ENCODE measurements at places on chromosomes 11 and 22.

GRCh38 chr22:35484651-35485556 is 55.7 kb upstream of the RASD2 start:
- no peak for DNase-seq

GRCh38 chr22:19805821-19806212 is 45.2 kb downstream of the TBX1 start:
- DNase-seq = no peak

DNA sequence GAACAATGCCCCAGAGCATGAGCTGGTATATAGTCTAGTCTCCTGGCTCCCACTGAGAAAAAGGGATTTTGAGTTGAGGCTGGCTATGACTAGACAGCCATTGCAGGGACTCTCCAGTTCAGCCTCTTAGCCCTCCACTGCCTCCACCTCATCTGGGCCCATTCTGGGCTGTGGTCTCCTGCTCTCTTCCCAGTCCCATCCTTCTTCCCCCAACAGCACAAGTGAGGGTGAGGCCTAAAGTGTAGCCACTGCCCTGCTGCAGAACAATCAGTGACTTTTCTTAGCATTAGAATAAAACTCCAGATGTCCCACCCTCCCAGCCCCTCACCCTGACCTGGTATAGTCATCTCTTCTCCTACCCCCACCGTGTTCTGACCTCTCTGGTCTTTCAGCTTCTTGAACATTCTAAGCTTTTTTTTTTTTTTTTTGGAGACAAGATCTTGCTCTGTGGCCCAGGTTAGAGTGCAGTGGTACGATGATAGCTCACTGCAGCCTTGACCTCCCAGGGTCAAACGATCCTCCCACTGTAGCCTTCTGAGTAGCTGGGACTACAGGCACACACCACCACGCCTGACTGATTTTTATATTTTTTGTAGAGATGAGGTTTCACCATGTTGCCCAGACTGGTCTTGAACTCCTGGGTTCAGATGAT is 4.3 kb downstream of the MED15 start:
- no peak for DNase-seq

DNA sequence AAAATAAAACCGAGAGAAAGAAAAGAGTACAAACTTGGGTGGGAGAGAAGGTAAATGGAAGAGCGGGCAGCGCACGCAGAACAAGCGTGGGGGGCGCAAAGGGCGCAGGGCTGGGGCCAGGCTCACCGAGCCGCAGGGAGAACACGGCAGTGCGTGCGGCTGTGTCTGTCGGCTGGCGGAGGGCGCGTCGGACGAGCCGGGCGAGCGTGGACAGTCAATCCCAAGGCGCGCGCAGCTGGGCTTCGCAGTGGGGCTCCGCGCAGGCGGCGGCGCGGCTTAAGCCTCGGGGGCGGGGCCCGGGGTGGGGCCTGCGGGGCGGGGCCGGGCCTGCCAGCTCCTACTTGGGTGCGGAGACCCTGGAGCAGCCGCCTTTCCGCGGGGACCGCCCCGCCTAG is at the start of gene UCP2:
TSS of gene UCP2 (minus strand) at position 249 of the 395 bp plus-strand sequence. CDS start 4,465 bp downstream, outside the sequence.
- peak; percentile 84 for DNase-seq

- DNase-seq = no peak
Measured at GRCh38 chr11:112366777-112367176, 106.1 kb upstream of the PLET1 start.

DNA sequence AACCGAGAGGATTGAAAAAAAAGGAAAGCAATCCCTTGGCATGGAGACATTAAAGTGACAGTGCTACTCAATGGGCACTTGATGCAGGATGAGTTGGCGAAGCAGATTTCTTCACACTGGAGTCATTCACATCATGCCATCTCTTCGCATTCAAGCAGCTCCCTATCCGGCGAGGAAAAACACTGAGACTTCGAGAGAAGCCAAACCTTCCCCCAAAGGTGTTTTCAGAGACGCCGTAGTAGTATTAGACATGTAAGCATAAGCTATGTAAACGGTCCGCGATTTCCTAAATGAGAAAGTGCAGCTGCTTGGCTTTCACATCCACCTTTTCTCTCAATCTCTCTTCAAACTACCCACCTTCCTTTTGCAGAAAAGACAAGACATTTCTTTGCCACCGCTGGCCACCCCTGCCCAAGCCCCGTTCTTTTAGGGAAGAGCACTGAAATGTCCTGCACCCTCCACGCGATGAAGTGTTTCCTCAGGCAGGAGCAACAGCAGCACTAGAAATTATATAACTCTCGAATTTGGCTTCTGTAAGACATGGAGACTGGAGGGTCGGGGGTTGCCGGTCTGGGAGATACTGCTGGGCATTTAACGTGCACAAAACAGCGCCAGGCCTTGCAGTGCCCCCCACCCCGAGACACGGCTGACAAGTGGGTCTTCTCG is at the start of gene DLG2:
TSS of gene DLG2 (minus strand) at position 13 of the 666 bp plus-strand sequence.
- DNase-seq = peak; percentile 5

GRCh38 chr11:72543849-72544542 is 109.7 kb upstream of the CLPB start:
- no peak for DNase-seq

DNA sequence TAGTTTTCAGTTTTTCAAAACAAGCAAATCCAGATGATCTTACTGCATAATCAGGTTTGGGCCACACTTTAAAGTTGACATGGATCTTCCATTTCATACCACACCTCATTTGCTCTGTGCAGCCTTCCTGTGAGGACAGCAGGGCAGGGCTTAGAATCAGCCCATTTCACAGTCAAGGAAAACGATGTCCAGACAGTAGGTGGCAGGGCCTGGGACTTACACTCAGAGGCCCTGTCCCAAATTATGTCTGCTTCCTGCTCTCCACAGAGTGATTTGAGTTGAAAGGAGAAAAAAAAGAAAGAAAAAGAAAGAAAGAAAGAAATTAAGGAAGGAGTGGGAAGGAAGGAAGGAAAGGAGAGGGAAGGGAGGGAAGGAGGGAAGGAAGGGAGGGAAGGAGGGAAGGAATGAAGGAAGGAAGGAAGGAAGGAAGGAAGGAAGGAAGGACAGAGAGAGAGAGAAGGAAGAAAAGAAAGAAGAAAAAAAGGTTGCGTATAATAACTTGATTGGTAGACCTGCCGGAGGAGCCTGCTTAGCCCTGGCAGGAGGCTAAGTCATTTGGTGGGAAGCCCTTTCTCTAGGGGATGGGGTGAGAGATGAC is 23.6 kb downstream of the TSKU start:
- DNase-seq = no peak

- DNase-seq = no peak
Measured at GRCh38 chr22:49763138-49763537, 64.5 kb downstream of the BRD1 start.

DNA sequence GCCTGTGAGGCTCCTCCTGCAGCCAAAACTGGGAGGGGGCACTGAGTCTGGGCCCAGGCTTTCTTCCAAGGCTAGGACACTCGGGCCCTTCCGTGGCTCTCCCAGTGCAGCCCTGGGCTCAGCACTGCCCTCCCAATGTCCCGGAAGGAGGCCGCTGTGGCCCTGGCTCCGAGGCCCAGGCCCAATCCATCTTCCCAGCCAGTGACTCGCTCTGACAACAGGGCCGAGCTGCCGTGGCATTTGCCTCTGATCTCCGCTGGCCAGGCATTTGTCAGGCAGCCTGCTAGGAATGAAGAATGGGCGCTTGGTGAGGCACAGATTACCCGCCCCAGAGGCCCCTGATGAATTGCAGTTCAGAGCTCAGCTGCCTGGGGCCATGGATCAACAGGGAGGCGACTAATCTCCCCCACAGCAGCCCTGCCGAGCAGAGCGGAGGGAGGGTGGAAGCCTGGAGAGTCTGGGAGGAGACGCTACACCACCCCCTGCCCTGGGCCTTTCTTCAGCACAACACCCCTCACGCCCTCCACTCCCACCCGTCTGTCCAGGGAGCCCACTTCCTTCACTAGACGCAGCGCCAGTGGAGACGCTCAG is 8.3 kb downstream of the FXYD2 start:
- DNase-seq = no peak

DNA sequence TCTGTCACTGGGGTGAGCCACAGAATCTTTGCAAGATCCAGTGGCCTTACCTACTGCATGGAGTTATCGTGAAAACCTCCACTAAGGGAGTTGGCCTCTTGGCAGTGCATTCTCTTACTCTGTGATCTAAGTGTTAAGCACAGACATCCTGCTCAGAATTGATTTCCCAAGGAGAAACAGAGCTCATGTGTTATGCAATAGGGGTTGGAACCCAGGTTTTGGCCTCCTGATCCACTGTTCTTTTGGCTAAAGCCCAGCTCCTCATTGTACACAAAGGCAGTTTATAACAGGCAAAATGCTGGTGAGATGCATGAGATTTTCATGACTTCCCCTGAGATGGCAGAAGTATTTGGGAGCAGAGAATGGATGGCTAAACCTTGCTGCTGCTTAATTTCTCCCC is 11.8 kb downstream of the DTX4 start:
- DNase-seq = no peak

DNA sequence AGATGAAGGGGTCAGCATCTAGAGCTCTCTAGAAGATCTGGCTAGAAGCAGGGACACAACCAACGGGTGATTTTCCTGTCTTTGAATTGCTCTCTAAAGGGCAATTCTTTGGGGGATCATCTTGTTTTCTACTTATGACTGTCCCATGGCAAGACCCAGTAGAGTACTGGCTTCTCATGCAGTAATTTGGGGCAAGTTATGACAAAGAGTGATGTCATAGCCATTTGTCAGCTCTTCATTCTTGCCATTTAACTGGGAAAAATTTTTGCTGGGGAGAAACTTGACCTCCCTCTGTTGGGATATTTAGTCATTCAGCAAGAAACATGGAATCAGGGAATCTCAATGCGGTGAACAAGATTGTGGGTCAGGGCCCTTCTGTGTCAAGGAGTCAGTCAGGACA is 80.4 kb downstream of the SLC1A2 start:
- DNase-seq = no peak

DNA sequence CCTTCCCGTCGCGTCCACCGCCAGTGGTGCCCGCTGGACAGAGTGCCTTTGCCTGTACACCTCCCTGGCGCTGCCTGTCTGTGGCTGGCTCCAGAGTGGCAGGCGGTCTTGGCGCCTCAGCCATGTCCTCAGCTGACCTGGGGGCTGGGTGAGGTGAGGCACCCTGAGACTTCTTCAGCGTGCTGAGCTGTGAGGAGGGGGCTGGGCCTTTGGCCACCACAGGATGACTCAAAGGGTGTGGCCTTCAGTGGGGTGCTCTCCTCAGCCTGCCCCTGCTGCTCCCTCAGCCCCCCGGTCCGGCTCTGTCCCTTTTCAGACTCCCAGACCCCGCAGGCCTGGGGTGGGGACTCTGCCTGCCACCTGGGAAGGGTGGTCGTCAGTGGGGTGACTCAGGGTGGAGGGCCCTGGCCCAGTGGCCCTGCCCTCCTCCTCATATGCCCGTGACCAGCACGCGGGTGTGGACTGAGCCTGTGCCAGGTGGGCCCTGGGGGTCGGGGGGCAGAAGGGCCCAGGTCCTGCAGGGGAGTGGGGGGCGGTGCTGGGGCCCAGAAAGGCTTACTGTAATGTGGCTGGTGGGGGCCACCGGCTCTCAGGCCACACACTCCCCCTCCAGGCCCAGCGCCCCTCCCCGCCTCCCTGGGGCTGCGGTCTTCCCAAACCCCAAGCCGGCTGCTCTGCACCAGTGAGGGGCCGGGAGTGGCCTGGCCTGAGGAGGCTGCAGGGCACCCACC is 15.9 kb downstream of the CRELD2 start:
- peak; percentile 54 for DNase-seq

GRCh38 chr22:37167981-37168647 is 18.4 kb upstream of the IL2RB start:
- no peak for DNase-seq

- DNase-seq = peak; percentile 48
Measured at GRCh38 chr11:2945031-2945756, 16.0 kb upstream of the PHLDA2 start.

DNA sequence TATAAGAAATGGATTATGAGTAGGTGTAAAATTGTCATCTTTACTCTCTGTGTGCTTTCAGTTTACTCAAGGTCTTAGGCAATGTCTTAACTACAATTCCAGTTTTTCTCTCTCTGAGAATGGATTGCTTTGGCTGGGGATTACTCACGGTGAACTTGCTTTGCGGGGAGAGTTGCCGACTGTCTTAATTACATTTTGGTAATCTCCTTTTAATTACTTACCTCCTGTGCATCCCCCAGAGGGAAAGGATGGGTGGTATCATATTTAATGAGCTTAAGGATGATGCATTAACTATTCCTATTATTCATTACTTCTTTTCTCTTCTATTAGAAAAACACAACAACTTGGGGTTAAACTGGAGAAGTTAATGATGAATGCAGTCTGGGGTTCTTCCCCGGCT is 159.4 kb downstream of the MPPED1 start:
- DNase-seq = no peak

DNA sequence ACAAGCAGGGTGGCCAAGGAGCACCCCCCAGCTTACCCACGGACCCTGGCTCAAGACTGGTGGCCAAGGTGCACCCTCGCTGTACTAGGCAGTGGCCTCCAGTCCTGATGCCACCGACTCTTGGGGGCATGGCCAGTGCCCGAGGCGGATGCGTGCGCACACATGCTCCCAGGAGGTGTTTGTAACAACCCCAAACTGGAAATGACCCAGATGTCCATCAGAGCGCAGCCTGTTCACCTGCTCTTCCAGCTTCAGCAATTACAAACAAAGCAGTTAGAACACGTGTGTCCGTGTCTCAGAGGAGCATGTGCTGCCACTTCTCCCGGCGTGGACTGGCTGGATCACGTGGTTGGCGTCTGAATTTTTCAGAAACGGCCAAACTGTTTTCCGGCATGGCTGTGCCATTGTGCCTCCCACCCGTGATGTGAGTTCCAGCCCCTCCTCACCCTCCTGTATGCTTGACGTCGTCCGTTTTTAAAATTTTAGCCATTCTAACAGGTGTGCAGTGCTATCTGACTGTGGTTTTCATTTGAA is 7.1 kb upstream of the MUC6 start:
- no peak for DNase-seq

- peak; percentile 65 for DNase-seq
Measured at GRCh38 chr22:21587803-21588611, 20.5 kb downstream of the UBE2L3 start.

DNA sequence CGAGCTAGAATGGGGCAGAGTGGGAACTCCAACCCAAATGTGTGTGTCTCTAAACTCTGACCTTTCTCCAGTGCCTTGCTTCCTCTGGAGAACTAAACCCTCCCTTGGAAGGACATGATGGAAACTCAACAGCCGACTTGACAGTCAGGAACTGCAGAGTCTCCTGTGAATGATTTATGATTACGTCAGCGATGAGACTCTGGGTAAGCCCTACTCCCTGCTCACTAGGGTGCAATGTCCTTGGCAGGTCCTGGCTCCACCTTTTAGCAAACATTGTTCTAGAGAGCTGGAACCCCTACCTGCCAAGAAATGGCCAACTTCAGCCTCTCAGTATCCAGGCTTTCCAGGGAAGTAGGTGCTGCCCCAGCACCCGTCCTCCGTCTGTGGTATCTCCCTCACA is 96.1 kb upstream of the CD82 start:
- no peak for DNase-seq

GRCh38 chr11:95337175-95337957 is 106.4 kb upstream of the SESN3 start:
- peak; percentile 39 for DNase-seq

- no peak for DNase-seq
Measured at GRCh38 chr11:70233511-70233934, 30.4 kb downstream of the FADD start.

DNA sequence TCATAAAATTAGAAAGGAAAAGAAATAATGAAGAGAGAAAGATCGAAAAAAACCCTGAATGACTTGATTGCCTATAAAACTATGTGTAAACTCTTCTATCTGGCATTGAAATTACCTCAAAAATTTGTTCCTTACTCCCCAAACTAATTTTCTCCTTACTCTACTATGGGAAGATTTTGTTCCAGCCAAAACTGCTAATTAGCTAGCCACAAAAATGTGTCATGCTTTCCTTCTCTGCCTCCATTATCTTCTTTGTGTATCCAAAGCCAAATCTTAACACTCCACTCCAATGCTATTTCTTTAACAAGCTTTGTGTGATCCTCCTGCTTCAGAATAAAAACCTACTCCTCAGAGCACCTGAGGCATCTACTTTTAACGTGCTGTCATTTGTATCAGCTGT is 831.2 kb downstream of the METTL15 start:
- DNase-seq = no peak

Measured in stimulated activated CD4-positive, alpha-beta T cell treated with anti-CD3 and anti-CD28 coated beads, Interleukin-1b, Interleukin-23, amount 100 ng/mL, for 48 hours (primary cell).